ENCODE measurements at places on chromosomes 11 and 22.

DNA sequence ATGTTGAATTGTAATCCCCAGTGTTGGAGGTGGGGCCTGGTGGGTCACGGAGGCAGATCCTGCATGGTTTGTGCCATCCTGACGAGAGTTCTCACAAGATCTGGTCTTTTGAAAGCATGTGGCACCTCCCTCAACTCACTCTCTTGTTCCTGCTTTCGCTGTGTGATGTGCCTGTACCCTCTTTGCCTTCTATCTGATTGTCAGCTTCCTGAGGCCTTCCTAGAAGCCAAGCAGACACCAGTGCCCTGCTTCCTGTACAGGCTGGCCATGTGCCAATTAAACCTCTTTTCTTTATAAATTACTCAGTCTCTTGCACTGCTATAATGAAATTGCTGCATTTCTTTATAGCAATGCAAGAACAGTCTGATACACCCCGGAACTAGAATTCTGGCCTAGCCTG is 13.1 kb downstream of the PTPN5 start:
- DNase-seq = no peak

DNA sequence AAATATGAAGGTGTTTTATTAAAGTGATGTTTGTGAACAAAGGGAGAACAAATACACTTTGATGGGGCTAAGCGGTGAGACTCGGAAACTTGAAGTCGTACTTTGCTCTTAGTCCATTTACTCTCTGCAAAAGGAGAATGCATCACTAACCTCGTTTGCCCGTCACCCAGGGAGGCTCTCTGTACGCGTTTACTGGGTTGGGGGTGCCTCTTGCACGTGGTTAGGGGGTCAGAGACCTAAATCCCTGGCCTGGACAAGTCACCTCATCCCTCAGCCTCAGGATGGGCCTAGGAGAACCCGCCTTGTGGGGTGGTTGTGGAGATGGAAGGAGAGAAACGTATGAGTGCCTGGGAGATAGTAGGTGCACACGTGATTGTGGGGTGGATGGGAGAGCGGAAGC is 803 bp upstream of the IFT27 start:
- no peak for DNase-seq

DNA sequence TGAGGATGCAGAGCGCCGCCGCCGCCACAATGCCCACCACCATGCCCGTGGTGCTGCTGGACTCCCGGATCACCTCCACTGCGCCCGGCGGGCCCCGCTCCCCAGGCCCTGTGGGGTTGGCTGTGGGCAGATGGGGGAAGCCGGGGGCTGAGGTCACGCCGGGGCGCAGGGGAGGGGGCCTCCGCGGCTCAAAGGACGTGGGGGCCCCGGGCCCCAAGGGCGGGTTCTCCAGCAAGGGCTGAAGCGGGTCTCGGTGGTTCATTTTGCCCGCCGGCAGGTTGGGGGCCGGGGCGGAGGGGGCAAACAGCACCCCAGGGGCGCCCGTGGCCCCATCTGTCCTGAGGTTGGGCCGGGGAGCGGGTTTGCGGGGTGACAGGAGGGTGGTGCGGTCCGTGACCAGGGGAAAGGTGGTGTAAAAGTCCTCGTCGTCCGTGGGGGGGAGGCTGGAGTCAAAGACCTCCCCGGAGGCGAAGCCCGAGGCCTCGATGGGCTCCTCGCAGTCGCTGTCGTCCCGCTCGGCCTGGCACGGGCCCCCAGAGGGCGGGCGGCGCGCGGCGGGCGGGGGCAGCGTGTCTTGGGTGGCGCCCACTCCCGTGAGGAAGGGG is 16.5 kb downstream of the SLC22A12 start:
- no peak for DNase-seq

DNA sequence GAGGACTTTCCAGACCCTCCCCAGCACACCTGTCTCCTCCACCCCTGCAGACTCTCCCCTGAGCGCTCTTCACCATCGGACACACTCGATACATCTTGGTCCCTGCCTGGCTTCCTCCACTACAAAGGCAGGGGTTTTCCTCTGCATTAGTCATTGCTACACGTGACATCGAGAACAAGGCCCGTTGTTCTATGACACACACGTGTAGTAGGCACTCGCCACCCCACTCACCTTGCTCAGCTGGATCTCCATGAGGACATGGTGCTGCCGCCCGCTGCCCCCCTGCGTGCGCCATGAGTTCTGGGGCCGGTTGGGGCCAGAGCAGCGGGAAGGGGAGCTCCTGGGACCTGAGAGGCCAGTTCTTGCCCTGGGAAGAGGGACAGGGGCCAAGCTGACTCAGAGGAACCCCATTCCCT is 16.7 kb downstream of the ATG2A start:
- no peak for DNase-seq

- DNase-seq = peak; percentile 26
Measured at GRCh38 chr11:27296497-27296896, 66.5 kb downstream of the CCDC34 start.

DNA sequence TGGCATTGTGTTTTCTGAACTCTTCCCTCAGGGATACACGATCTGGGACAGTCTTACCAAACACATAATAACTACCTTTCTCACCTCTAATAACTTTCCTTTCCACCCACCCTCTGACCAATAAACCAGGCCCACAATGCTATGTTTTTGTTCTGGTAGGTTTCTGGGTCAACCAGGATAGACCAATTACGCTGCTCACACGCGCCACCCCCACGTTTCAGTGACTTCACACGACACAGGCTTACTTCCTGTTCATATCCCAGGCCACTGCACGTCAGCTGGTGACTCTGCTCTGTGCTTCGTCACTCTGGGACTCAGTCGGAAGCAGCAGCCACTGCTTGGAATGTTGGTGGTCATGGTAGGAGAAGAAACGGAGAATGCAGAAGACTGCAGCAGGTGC is 2.5 kb downstream of the KRTAP5-4 start:
- no peak for DNase-seq

DNA sequence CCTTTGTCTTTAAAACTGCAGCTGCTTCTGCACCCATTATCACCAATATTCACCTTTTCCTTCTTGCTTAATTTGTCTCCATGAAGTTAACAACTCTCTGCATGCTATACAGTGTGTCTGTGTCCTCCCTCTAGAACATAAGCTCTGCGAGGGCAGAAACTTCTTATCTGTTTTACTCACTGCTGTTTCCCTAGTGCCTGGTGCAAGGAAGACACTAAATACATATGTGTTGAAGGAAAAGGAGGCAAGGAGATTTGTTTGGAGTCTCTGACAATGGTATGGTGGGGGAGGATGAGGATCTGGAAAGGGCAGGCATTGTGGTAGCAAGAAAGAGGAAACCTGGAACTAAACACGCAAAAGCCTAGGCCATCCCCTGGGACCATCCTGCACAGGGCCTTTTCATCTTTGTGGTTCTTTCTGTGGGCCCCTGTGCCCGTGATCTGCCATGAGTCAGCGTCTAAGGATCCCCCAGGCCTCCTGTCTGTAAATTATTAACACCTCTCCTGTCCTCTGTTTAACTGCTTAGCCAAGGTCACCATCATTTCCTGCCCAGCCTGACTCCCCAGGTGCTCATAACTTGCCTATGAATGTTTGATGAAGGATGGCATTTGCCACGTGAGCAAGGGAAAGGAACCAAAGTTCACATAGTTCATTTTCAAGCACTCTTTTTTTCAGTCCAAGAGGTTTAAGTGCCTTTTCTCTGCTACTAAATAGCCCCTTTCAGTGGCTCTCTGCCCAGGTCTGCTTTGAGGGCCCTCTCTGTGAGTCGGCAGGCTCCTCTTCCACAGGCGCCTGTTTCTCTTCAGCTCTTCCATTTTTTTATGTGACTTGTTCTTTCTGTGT is 131.1 kb downstream of the RASSF10 start:
- DNase-seq = no peak

GRCh38 chr11:21421711-21422329 is 752.4 kb downstream of the NELL1 start:
- DNase-seq = no peak

GRCh38 chr11:102921587-102922220 is 33.8 kb downstream of the MMP13 start:
- no peak for DNase-seq

- DNase-seq = no peak
Measured at GRCh38 chr22:32839831-32840584, 38.5 kb downstream of the TIMP3 start.

DNA sequence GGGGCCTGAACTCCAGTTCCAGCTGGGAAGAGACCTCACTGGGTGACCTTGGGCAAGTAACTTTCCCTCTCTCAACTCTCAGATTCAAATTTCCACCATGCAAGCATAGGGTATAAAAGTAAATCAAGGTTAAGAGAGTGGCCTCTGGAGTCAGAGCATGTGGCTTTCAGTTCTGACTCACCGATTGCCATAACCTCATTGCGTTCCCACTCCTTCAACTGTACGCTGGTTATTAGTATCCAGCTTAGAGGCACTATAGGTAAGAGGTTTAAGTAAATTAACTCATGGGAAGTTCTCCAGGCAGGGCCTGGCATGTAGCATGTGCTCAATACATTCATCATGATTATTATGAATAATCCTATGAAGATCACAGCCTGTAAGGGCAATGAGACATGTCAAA is 88.3 kb downstream of the FBXO7 start:
- no peak for DNase-seq

DNA sequence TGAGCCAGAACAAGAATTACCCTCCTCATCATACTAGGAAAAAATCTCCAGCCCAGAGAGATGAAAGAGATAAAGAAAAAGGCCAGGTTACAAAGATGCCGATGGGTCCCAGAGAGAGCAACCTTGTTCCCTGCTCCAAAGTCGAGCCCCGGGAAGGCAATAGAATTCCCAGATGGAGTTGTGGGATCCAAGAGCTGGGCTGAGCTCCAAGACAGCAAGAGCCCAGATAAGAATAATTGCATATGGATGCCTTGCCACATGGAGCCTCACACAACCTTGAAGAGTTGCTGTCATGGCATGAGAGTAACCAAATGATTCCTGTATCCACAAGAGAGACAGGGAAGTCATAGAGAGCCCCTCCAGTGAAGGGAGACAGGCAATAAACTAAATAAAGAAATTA is 30.9 kb downstream of the IL10RA start:
- no peak for DNase-seq

GRCh38 chr11:118610773-118611432 is 3.5 kb downstream of the PHLDB1 start:
- no peak for DNase-seq

- no peak for DNase-seq
Measured at GRCh38 chr22:49302530-49302929, 525.1 kb downstream of the BRD1 start.

DNA sequence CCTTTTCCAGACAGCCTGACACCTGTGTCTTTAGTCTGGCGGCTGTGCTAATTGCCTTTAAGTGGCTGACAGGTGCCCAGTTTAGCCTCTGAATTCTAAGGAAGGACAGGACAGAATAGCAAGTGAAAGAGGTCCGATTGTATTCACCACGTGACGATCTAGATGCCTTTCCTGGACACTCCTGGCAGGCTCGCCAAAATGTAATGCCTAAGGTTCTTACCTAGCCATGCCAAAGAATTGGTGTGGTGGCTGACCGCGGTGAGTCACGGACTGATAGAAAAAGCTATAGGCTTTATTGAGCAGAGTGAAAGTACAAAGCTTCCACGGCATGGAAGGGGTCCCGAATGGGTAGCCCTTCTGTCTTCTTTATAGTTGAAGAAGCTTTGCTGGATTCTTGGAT is 26.7 kb downstream of the ANKRD42 start:
- no peak for DNase-seq

GRCh38 chr11:8263109-8263768 is 439 bp downstream of the LMO1 start:
- DNase-seq = no peak

GRCh38 chr22:19962246-19962908 is 20.8 kb upstream of the TXNRD2 start:
- DNase-seq = peak; percentile 81

GRCh38 chr11:69985641-69986439 is 92.3 kb upstream of the ANO1 start:
- no peak for DNase-seq

Measured in NCI-H2081 (cell line).